Psoas muscle (tissue), 8 donors: ENCODE measurements at places on chromosomes 13 and 19.
A peak's percentile ranks its signal among the peaks of the same experiment; 100 is the strongest.

DNA sequence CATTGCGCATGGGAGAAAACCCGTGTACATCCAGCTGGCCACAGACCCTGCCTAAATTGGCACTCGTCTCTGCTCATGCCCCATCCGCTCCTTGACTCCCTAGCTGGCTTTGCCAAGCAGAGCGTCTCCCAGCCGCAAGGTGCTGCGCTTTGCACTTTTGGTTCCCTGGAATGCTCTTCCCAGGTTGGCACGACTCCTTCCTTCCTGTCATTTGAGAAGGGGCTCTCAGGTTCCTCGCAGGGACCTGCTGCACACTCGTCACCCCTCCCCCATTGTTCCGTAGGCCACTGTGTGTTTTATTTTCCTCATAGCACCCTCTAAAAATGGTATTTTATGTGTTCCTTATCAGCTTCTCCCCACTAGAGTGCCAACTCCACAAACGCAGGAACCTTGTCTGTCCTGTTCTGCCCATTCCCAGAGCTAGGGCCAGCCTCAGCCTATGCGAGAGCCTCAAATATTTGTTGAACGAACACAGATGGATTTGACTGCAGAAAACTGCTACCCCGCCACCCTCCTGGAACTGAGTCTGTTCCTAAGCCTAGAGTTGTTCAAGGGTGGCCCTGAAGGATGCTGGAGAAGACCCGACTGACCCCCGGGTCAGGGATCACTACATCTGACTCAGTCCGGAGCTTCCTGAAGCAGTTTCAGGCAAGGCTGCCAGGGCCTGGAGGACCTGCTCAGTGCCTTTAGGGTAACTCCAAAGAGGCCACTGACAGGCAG is 8.4 kb upstream of the CEBPA start:
- peak; percentile 62 for DNase-seq

DNA sequence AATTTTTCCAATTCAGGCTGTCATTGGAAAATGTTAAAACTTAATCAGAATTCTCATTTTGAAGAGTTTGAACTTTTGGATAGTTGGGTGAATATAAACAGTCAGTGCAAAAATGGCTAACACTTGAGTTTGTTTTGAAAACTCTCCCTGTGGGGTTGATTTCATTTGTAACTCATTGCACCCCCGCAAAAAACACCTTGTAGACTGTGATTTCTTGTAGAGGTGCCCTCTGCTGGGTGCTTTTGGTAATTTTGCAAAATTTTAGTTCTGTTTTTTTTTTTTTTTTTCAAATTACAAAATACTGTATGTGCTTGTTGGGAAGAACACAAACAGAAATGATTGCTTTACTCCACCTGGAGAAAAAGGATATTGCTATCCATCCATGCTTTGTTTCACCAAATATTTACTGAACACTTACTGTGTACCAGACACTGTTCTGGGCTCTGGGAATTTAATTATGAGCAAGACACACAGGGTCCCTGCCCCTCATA is 28.2 kb upstream of the GPI start:
- no peak for DNase-seq

DNA sequence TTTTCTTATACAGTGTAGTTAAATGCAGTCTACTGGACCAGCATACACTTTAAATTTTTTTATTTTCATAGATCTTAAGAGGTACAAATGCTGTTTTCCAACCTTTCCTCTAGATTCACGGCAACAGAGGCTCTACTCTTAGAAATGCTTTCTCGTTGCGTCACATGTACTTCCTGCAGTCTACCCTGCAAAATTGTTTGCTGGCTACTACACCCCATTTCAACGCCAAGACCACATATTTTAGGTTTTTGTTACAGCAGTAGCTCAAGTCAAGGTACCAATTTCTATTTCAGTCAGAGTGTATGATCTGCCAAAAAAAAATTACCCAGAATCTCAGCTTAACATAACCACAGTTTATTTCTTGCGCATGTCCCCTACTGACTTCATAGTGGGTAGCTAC is 94.1 kb downstream of the TNFSF13B start:
- DNase-seq = no peak

- DNase-seq = no peak
Observed at GRCh38 chr19:13214036-13214730, 64.0 kb downstream of the IER2 start.

GRCh38 chr19:8148410-8149260 is 757 bp downstream of the FBN3 start:
- DNase-seq = no peak

DNA sequence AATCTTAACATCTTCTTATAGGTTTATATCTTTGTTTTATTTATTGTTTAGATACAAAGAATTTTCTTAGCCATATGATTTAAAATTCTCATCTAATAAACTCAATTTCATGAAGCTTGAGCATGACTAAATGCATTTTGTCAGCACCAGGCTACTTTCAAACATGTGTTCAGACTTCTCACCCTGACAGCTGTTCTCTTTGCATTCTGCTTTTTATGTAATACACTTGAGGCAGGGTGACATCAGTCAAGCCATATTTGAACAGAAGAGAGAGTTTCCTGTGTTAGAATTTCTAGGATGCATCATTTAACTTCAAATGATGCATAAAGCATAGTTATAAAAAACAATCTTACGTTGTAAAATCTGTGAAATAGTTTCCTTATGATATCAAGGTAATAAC is 1295.1 kb upstream of the PCDH20 start:
- DNase-seq = no peak

GRCh38 chr19:3507371-3508120 is 1.4 kb downstream of the FZR1 start:
- DNase-seq = no peak

DNA sequence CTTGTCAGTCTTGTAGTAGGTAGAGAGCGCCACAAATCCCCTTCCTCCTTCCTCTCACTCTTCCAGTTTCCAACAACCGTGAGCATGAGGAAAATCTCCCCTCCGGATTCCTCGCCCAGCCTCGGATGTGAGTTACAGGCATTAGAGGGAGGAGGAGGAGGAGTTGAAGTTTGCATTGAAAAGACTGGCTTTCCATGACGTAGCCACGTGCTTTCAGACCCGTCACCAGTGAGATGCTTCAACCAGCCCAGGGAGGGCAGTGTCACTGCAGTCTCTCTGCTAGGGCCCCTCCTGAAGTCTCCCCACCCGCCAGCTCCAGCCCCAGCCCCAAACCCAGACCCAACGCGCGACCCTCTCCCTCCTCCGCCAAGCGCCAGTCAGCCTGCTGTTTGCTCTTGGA is 442 bp upstream of the FGF14 start:
- peak; percentile 44 for DNase-seq

DNA sequence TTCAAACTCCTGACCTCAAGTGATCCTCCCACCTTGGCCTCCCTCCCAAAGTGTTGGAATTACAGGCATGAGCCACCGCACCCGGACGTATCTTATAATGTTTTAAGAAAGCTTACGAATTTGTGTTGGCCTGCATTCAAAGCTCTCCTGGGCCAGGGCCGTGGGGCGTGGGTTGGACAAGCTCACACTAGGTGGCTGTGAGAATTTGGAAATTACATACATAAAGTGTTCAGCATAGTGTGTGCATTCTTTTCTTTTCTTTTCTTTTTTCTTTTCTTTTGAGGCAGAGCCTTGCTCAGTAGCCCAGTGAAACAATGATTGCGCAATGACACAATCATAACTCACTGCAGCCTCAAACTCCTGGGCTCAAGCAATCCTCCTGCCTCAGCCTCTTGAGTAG is 2.6 kb downstream of the ZSWIM4 start:
- DNase-seq = no peak

DNA sequence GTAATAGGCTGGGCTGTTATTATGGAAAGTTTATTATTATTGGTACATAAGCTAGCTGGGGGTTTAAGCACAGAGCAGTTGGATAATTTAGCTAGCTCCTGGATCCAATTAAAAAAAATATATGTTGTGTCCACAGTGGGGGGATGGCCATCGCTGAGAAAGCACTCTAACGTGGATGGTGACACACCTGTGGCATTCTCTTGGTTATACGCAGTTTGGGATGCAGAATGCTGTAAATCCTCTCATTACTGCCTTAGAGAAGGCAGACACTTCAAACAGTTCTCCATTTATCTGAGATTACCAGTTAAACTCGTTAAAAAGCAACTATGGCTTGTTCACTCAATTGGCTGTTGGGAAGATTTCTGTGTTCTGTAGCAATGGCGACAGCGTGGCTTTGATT is 2.4 kb upstream of the ZNF536 start:
- no peak for DNase-seq

DNA sequence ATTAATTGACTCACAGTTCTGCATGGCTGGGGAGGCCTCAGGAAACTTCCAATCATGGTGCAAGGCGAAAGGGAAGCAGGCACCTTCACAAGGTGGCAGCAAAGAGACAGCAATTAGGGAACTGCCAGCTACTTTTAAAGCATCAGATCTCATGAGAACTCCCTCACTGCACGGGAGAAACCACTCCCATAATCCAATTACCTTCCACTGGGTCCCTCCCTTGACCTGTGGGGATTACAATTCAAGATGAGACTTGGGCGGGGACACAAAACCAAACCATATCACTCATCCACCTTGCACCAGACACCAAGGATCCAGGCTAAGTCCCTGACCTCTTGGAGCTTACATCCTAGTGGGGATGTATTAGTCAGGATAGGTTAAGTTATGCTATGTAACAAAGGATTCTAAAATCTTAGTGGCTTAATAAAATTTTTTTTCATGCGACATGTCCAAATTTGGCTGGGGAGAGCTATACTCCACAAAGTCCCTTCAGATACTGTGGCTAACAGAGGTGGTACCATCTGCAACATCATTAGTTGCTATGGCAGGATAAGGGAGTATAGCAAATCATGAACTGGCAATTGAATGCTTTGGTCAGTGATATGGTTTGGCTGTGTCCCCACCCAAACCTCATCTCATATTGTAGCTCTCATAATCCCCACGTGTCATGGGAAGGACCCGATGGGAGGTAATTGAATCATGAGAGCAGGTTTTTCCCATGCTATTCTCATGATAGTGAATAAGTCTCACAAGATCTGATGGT is 8.3 kb upstream of the FAM187B start:
- no peak for DNase-seq

- no peak for DNase-seq
Observed at GRCh38 chr19:29428071-29428470, 97.7 kb upstream of the VSTM2B start.

DNA sequence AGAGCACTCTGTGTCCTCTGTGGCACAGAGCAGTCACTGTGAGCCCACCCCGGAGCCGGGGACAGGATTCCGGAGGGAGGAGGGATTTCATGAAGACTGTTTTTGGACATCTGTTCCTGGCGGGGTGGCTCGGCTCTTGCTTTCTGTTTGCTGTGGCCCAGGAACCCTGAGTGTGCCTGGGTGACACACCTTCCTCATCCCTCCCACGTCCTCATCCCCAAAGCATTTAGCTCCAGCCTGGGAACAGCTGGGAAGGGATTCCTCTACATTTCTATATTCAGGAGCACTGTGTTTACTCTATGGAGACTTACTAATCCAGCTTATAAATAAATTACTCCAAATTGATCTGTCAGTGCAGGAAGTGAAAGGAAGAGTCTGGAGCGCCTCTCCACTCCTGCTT is 97.8 kb upstream of the UBL3 start:
- no peak for DNase-seq

DNA sequence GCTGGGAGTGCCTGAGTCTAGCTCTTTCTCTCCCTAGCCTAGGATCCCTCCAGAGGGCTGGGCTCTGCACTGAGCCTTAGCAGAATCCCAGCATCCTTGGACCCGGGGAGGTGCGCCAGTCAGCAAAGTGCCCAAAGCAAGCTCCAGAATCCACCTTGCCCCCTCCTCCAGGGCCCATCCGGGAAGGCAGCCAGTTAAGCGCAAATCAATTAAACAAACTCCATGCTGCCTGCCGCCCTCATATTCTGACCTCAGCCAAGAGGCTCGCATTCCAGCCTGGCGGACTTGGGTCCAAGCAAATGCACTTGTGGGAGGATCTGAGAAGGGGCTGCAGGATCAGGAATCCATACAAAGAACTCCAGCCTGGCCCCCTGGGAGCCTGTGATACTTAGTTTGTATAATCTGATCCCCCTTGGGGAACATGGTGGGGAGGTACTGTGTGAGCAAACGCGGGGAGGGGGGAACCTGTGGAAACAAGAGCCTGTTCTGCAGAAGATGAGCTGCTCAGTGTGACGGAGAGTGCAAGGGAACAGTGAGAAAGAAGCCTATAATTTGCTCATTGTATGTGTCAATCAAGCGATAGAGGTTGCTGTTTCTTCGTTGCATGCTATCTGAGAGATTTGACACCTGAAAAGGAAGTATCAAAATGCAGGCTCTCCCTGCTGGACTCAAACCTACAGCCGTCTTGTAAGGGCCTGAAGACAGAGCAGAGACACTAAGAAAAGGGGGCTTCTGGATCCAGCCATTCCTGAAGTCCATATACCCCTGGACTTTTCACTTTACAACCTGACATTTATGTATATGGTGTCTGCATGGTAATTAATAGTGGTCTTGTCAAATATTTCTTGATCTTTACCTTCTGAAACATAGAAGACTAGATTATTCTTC is 29.4 kb downstream of the ZNRF4 start:
- no peak for DNase-seq

GRCh38 chr19:27764186-27764804 is 1448.7 kb downstream of the UQCRFS1 start:
- DNase-seq = no peak

DNA sequence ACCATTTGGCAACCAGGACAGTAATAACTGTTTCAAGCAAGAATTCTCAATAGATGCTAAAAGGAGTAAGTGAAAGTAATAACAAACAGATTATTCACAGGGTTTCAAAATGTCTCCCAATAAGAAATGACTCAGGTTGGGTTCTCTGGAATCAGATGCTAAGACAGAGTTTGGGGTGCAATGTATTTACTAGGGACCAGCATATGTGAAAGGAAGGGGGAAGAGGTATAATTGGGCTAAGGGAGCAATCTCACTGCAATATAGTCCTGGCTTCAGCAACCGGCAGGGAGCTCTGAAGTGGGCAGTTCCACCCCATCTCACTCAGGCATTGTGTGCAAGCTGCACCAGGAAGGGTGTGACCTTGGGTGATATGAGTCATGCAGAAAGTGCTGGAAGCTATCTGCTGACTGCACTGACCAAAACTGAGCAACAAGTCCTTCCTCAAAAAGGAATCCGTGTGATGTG is 23.4 kb downstream of the ZDHHC20 start:
- DNase-seq = no peak

- no peak for DNase-seq
Observed at GRCh38 chr13:60654415-60654814, 257.4 kb downstream of the TDRD3 start.

- DNase-seq = no peak
Observed at GRCh38 chr19:54030895-54031586, 32.7 kb downstream of the VSTM1 start.

DNA sequence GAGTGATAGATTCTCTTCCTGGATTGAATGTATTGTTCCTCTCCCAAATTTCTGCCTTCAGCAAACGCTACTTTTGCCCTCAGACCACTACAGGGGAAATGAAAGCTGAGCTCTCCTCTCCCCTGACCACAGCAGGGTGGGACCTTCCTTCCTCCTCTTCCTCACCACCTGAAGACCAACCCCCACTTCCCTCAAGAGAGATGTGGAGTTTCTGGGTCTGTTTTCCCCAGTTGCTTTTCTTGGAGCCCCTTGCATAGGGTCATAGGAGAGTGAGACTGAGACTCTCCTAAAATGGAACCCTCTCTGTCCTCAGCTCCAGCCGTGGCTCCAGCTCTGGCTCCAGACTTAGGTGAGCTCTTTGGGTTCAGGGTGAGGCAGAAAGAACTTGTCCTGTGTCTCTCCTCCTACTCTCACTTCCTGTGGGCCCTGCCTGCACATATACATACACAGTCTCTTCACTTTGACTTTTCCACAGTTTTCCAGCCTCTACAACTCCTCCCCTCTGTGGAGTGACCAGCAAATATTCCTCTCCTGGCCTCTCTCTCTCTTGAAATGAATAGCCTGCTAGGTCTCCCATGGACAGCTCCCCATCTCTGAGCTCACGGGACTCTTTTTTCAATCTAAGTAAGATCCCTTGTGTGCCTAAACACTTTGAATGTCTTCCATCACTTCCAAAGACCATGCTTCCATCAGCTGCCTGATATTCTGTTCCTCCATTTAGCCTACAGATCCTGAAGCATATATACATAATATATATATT is 19.2 kb upstream of the ZNF175 start:
- no peak for DNase-seq
